ENCODE measurements at places on chromosomes 5 and 9.

DNA sequence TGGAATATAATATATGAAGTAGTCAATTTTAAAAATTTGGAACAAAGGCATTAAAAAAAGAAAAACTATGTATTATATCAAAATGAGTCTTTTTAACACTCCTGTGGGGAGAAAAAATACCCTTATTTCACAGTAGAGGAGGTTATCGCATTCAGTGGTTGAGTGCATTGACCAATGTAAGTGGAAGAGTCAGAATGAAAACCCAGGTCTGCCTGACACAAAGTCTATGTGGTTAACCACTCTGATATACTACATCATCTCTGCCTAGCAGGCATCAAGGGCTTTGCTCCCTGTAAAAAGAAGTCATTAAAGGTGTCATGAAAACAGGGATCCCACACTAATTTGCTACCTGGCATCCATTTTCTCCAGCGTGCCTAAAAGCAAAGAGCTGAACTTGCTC lies 417.2 kb upstream of the C9orf72 start:
- DNase-seq: no peak

- no peak for DNase-seq
Observed at GRCh38 chr9:14883310-14883944, 26.8 kb downstream of the FREM1 start.

- DNase-seq: peak; percentile 16
Observed at GRCh38 chr9:35962126-35962906, 4.4 kb upstream of the OR2S2 start.

DNA sequence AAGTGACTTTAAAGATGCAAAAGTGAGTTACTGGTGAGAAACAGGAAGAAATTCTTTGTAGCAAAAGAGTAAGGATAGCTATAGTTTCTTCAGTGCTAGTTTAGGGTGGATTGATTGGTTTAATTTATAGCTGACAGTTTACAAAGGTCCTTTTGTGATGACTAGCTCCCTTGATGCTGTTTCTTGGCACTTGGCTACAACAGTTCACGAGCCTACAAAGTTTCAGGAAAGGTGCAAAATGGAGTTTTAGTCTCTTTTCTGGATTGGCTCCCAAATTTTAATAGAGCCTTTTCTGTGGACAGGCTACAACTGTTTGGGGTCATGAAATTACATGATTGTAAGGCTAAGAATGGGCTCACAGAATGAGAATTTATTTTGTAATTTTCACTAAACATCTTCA lies 40.9 kb upstream of the BNIP1 start:
- DNase-seq: no peak

DNA sequence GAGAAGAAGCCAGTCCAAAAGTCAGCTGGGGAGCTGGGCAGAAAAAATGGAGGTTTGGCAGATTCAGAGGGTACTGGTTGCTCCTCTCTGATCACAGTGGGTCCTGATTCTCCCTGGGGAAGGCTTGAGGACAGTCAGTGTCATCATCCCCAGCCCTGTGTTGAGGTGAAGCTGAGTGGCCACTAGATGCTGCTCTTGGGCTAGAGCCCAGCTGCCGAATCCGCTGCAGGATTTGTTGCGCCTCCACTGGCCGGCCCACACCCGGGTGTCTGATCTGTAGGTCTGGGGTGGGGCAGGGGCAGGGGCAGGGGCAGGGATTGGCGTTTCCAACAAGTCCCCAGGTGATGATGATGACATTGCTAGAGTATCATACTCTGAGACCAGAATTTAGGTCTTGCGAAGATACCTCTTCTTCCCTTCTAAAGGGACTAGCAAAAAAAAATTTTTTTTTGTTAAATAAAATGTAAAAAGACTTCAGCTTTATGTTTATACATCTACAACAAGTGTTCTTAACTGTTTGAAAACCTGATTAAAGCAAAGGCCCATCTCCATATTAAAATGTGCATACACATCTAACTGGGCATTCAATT lies 106.8 kb downstream of the PDE6A start:
- peak; percentile 80 for DNase-seq

GRCh38 chr5:95799191-95799835 lies 23.2 kb downstream of the GLRX start:
- DNase-seq: no peak

DNA sequence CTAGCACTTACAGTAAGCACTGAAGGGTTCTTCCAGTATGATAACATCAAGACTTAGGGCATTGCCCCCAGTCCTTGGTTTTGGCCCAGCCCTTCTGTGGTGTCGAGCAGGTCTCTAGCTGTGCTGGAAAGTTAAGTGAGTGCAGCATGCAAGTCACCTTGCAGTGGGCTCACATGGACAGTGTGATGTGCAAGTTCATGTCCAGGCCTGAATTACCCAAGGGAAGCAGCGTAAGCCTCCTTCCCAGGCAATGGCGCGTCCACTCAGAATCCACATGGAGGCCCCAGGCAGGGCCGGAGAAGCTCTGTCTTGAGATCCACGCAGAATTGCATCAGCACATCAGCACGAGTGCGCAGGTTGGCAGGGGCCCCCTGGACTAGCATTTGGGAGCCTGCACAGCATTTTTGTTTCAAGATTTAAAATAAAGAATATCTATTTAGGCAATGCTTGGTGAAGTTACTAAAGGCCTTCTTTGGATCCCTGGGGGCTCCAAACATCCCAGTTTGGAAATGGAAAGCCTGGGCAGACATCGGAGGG lies 108.4 kb upstream of the ALDH1B1 start:
- peak; percentile 44 for DNase-seq

- peak; percentile 88 for DNase-seq
Observed at GRCh38 chr5:133322743-133323142, 270.9 kb downstream of the HSPA4 start.

GRCh38 chr5:125148706-125149105 lies 402.3 kb upstream of the ZNF608 start:
- DNase-seq: no peak

GRCh38 chr5:102481054-102481715 lies 17.6 kb downstream of the SLCO6A1 start:
- peak; percentile 3 for DNase-seq

GRCh38 chr5:1553539-1554409 lies 30.0 kb upstream of the LPCAT1 start:
- DNase-seq: no peak

GRCh38 chr5:154084062-154084639 lies 45.4 kb downstream of the MFAP3 start:
- no peak for DNase-seq

DNA sequence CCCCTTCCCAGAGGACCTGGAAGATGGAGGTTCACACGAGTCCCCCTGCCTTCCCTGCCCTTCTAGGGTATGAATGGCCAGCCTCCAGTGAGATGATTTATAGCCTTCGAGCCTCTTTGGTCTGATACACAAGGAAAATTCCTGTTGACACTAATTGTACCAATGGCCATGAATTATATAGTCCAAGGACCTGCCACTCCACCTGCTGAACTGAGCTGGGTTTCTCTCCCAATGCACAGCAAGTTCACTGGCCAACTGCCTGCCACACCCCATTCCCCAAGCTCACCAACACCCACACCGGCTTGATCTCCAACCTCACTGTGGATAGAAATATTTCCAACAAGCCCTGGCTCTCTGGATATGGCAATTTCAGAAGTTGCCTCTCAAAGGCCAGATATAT lies 9.3 kb upstream of the ADRA1B start:
- no peak for DNase-seq

DNA sequence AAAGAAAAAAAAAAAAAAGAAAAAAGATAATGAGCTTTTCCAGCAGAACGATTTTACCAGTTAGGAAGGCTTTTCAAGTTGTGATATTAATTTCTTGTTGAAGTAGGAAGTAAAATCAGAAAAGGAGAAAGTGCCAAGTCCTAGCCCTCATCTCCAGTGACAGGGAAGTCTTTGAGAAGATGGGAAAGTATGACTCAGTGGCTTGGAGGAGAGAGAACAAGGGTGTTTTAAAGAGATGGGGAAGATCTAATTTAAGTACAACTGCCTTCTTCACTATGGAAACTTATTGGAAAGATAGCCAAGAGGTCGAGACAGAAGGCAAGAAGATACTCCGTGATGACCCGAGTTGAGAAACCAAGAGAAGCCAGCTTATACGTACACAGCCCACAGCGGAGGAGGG lies 22.6 kb downstream of the FGF1 start:
- no peak for DNase-seq

GRCh38 chr5:158814521-158814920 lies 285.2 kb downstream of the EBF1 start:
- no peak for DNase-seq

DNA sequence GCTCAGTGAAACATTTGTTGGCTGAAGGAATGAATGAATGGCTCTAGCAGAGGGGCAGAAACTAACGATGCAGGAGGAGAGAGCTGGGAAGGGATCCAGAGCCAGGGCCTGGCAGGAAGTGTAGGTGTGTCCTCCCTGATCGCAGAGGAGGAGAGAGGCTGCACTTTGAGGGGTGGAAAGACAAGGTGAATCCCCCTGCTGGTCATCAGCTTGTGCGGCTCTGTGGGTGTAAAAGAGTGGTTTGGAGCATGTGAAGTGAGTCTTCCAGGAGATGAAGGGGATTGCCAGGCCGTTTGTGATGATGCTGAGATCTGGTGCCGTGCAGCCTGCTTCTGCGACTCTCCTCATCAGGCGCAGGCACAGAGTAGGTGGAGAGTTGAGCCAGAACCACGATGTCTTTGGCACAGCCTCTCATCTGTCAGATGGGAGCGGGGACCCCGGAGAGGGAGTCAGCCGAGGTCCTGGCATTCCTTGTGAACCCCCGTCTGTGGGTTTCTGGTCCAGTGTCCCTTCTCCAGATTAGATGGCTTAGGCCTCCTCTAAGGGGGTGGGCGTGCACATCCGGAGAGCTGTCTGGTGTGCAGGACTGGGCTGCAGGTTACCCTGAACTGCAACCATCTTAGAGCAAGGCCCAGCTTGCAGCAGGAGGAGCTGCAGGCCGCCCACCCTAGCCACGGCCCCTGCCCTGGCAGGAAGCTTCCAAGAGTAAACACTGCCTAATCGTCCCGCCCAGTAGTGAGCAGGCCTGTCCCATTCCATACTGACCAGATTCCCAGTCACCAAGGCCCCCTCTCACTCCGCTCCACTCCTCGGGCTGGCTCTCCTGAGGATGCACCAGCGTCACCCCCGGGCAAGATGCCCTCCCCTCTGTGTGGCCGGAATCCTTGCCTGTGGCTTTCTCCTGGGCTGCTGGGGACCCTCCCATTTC lies at the start of gene ADAMTS13:
Gene ADAMTS13 (plus strand): TSS at position 753 of the 928 bp plus-strand sequence. CDS start 77 bp downstream, at position 830.
- DNase-seq: peak; percentile 50

DNA sequence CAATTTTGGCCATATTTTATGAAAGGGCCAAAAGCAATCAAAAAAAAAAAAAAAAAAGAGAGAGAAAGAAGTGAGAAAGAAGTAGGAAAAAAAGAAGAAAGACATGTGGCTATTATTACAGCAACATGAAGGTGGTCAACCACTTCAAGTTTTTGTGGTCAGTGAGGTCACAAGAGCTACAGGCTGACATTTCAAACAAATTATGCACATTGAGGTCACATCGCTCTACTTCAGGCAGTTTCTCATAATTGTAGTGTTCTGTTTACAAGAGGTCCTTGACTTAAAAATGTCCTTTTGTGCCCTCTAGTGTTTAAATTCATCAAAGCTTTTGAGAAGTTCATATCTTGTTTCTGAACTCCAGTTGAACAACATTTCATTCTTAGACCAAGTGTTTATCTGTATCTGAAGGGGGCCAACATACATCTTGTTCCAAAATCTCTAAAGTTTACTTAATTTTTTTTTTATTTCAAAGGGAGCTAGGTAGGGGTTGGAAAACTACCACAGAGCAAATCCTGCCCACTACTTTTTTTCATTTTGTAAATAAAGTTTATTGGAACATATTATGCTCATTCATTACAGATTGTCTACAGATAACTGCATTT lies 513.1 kb downstream of the PDE4D start:
- DNase-seq: peak; percentile 69

DNA sequence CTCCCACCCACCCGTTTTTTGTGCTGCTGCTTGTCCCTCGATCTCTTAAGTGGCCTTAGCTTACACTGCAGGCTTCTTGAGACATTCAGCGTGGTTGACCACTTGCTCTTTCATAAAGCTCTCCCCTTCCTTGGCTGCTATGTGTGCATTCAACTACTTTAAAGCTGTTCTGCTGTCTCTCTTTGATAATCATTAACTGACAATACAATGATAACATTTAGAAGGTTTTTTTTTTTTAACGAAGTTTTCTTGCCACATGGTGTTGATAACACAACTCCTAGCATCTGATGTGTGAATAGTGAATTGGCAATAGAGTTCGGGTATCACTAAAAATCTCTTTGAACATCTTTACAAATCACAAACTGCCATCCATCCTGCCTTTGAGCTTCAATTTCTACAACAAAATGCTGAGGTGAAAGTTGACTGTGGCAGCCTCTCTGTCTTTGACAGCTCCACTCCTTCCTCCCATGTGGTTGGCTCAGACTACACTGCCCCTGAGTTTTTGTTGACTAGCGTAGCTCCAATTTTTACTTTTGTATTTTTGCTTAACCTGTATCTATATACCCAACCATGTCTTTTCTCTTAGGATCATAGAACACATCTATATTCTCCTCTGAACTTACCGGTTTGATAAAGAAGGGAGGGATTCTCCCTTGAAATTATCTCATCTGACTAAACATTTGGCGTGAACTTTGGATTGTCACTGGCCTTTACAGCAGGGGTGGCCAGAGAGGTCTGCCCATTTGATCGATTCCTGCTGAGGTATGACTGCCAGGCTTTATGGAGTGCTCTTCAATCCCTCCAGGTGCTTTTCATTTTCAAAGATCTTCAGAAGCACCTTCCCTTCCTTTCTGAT lies 409.4 kb upstream of the CD180 start:
- no peak for DNase-seq

DNA sequence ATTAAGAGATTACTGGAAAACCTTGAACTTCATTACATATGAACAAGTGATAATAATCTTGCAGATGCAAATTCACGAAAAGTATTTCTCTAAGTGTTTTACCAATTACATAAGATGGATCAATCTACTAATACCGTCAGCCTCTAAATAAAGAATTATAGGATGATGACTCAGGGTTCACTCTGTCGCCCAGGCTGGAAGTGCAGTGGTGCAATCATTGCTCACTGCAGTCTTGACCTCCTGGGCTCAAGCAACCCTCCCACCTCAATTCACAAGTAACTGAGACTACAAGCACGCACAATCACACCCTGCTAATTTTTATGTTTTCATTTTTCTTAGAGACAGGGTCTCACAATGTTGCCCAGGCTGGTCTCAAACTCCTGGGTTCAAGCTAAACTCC lies 56.1 kb downstream of the CHD1 start:
- no peak for DNase-seq

DNA sequence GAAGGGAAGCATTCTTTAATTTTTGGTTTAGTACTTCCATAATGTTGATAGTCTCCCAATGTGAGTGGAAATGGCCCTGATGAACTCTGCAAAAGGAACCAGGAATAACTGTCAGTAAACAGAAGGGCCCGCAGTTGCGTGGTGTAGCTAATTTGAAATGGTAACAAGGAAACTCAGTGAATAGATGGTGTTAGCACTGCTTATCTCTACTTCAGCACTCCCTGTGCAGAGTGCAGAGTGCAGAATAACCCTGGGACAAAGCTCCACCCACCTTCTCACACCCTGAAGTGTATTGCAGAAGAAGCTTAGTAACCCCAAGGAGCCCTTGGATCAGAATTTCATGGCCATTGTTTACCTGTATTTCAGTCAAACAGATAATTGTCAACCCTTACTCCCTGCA lies 158.9 kb downstream of the PCSK5 start:
- no peak for DNase-seq
